ENCODE measurements at places on chromosomes 2 and 18. TPM values are rescaled to one million over a fixed set of nuclear protein-coding genes. Genes with fewer than 3 reads are reported as not detected.
A peak's percentile ranks its signal among the peaks of the same experiment; 100 is the strongest.

Gene PFN4
- not detected for total RNA-seq

Gene DOK6
- total RNA-seq, result 0.76 TPM

Gene NLRC4
- total RNA-seq, result not detected

Gene SKA1
- total RNA-seq, result 5.6 TPM

Gene LAMA1
- total RNA-seq, result 6.2 TPM

Gene MYL12B
- 608 TPM for total RNA-seq

DNA sequence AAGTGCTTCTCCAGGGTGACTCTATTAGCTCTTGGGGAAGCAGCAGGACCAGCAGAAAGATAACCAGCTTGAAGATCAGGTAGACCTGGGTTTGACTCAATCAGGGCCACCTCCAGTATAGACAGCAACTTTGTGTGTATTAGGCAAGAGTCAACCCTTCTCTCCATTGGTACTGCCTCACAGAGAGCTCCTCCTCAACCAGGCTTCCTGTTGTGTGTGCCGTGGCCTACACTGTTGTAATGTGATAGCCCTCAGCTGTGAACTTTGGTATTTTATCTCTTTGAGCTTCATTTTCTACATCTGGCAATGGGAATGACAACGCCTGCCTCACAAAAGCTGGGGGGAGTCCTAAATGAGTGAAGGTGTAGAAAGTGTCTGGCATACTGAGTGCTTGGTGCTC, 17.0 kb upstream of the MAP3K20 start:
- DNase-seq, result no peak

DNA sequence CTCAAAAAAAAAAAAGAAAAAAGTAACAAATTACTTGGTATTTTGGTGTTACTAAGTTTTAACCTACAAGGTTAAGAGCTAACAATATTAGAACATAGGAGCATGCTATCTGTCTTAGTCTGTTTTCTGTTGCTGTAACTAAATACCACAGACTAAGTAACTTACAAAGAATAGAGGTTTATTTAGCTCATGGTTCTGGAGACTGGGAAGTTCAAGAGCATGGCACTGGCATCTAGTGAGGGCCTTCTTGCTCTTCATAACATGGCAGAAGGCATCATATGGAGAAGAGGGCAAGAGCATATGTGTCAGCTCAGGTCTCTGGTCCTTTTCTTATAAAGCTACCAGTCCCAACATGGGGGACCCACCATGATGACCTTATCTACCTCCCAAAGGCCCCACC, 36.5 kb downstream of the SMARCAL1 start:
- no peak for DNase-seq

DNA sequence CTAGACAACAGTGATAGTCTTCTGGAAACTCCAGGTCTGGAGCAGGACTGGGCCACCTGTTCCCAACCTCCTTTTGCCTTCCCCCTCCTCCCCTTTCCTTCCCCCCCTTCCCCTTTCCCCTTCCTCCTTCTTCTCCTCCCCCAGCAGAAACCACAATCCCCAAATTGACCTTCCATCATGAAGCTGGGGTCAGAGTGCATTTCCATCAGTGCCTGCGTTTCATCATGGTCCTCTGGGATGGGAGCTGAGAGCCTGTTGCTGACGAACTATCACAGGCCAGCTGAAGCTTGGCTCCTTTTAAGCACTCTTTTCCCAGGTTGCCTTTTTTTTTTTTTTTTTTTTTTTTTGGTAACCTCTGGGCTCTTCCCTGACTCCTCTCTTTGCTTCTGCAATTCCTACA, 52.6 kb upstream of the SMAD2 start:
- DNase-seq, result no peak

DNA sequence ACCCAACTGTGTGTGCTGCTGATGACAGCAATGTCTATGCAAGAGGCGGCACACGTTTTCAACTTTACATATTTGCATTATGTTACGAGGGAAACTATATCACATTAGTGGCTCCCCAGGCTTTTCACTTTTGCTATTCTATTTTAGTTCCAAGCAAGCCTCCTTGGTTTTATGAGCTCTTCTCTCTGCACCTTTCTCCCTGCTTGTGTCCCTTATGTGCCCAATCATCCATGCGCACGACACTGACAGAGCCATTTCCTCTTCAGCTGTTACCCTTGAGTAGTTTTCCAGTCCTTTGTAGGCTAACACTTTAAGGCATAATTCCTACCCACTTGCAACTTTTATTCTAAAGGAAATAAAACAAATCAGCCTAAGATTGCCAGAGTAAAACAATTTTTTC, 154.3 kb downstream of the TCF4 start:
- no peak for DNase-seq

- no peak for DNase-seq
Observed at GRCh38 chr18:43606795-43607194, 329.5 kb upstream of the SYT4 start.

GRCh38 chr2:222709191-222709891, 37.9 kb downstream of the MOGAT1 start:
- DNase-seq, result peak; percentile 98

- peak; percentile 7 for DNase-seq
Observed at GRCh38 chr2:15307526-15307925, 253.6 kb downstream of the NBAS start.

DNA sequence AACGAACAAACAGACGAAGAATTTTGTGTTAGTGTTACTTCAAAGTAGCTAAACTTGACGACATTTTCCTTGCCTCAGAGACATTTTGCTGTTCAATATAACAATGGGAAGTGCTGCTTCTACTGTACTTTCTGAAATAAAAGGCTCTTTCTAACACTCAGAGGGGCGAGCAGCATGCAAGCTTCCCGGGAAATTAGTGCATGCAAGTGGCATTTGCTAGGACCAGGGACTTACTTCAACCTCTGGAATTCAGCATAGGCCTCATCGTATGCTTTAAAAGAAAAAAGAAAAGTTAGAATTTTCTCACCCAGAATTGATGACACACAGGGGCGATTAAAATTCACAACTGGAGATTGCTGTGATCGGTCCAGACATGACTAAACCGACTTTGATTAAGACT, 62.5 kb upstream of the LPIN2 start:
- no peak for DNase-seq

GRCh38 chr18:6401687-6402086, 13.0 kb downstream of the L3MBTL4 start:
- DNase-seq, result no peak

DNA sequence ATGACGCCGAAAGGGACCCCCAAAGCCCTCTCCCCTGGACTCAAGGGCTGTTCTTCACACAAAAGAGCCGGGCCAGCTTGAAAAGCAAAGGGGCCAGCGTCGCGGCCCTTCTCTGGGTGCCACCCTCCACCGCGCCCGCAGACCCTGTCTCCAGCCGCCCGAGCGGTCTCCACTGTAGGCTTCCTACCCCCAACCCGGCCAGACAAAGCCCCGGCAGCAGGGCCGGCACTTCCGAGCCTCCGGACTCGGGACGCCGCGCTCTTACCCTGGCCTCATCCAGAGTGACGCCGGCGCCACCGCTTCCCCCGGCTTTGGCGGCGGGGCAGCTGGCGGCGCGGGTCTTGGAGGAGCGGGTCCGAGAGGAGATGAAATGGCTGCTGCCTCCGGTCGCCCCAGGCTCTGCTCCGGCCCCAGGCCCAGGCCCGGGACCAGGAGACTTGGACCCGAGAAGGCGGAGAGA, 603 bp downstream of the ATAD2B start:
- DNase-seq, result peak; percentile 66

GRCh38 chr2:218980735-218981389, 4.1 kb downstream of the FEV start:
- peak; percentile 33 for DNase-seq

DNA sequence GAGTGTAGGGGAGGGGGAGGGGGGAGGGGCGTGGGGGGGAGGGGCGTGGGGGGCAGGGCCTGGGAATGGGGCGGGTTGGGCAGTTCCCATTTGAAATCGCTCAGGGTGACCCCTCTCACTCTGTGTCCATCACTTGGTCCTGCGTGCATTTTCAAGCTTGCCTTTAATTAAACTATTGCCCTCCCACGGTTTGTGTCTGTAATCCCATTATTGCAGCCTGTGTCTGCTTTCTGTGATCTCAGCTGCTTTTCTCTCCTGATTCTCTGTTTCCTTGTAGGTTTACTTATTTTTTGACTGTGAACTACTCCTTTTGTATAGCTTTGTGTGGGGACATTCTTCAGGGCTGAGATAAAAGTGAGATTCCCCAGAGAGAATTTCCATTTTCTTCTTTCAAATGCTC, 1.3 kb downstream of the DCDC2C start:
- no peak for DNase-seq

- DNase-seq, result peak; percentile 32
Observed at GRCh38 chr2:61356261-61356957, 114.5 kb downstream of the USP34 start.

DNA sequence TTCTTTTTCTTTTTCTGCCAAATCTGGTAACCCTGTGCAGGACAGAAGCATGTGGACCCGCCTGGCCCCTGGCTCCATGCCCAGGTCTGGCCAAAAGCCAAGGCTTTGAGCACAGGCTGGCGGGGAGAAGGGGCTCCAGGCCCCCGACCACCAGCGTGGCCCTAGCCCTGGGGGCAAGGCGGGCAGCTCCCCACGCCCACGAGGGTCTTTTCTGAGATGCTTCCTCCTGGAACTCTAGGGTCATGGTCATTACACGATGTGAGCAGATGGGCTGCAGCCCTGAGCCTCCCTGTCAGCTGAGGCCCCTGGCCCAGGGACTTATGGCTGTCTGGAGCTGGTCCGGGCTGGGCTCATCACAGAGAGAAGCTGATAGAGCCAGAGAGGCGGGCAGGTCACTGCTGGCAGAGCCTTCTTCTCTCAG, 5.7 kb upstream of the OTOS start:
- DNase-seq, result no peak

DNA sequence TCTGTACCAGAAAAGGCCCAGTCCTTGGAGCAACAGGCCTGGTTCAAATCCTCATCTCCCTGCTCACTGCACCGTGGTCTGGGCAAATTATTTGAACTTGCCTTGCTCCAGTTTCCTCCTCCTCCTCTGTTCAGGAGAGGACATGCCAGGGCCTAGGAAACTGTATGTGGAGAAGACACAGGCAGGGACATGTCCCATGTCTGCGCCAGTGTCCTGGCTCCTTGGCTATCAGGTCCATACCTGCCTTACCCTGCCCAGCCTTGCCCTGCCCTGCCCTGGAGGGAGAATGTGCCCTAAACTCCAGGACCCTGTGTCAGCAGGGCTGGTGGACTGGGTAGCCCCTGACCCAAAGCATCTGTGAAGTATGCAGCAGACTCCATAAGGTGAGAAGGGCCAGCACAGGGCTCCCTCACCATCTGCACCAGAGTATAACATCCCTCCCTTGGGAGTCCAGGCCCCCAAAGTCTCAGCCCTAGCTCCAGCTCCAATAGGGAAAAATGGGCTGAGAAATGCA, 165.3 kb downstream of the GALNT1 start:
- DNase-seq, result no peak

DNA sequence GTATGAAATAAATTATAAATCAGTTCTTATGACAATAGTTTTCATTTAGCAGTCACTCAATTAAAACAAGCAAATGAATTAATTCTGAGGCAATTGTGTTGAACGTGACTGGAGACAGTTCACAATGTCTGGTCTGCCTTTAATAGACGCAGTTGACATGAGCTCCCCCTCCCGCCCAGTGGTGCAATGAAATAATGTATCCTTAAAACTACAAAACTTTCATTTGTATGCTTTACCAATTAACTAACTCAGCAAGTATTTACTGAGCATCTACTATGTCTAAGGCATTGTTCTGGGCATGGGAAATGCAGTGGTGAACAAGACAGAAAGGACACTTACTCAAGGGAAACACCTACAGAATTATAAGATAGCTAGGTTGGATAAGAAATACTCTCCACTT, 3.5 kb upstream of the DSC2 start:
- no peak for DNase-seq

All from GM23248 (cell line).